ENCODE measurements at places on chromosomes 3 and 15. TPM values are rescaled to one million over a fixed set of nuclear protein-coding genes. Genes with fewer than 3 reads are reported as not detected.

DNA sequence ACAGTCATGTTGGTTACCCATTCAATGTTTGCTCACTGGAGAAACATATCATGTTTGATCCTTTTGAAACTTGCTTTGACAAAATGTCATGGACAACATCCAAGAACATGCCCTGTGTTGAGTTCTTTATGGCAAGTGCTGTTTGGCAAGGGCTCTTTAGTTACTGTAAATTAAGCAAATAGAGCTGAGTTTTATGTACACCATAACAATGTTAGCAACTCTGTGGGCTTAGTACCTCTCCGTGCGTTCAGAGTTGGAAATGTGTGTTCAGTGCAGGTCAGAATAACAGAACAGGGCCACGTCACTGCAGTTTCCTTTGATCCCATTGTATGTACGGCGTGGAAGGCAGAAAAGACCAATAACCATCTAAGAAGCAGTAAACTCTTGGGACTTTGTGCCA, 132.5 kb downstream of the MYRIP start:
- DNase-seq, result no peak

DNA sequence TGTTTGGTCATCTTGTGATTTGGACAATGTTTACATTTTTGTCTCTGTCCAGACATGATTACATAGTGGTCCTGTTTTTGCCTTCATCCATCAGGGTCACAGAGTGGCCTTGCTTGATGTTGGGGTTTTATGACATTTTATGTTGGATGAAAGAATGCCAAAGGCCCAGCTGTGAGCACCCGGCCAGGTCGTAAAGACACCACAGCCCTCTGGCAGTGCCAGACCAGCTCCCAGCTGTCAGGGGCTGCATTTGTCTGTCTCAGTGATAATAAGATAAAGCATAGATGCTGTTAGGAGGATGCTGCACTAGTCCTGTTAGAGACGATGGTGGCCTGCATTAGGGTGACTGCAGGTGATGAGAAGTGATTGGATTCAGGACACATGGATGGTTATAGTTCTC, 117.5 kb downstream of the FAM174B start:
- no peak for DNase-seq

DNA sequence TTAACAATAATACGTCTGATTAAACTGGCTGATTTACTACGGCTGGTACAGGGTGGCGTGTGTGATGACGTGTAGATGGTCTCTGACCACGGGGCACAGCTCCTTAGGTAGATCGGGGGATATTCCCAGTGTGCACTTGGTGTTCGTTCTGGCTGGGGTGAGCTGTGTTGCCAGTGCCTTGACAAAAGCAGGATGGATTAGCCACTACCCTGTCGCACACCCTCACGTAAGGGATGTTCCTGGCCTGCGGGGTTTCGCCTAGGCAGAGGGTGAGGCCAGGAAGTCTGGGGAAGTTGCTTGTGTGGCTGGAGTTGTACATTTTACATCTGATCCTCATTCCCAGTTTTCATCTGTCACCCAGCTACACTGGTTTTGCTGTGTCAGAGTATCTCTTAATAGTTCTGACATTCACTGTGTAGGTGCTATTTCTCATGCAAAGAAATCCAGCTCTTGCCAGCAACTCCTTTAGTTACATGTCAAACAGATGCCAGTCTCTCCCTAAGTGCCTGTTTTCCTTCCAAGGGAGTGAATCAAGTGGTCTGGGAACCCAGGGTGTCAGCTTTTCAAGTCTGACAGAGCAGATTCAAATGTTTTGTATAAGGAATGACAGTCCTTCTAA, 66.1 kb upstream of the CCR4 start:
- DNase-seq, result no peak

GRCh38 chr15:68987676-68988075, 26.8 kb upstream of the NOX5 start:
- DNase-seq, result no peak

DNA sequence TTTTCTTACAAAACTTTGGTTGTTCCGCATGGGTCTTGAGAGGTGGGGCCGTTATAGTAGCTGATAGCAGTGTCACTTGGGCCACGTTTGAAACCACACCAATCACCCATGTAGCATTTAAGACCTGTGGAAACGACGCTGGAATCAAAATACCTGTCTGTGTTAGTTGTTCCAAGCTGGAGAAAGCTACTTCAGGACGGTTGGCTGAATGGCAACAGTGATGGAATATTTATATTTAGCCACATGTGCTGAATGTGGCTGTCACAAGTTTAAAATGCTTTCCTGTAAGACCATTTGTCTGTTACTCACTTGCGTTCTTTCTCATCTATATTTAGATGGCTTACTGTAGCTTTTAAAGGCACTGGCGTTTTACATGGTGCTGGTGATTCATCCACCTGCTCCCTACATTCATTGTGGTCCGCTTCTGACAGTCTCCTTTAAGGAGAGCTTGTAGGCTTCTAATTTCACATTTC, 1.4 kb downstream of the DNAJA4 start:
- no peak for DNase-seq

DNA sequence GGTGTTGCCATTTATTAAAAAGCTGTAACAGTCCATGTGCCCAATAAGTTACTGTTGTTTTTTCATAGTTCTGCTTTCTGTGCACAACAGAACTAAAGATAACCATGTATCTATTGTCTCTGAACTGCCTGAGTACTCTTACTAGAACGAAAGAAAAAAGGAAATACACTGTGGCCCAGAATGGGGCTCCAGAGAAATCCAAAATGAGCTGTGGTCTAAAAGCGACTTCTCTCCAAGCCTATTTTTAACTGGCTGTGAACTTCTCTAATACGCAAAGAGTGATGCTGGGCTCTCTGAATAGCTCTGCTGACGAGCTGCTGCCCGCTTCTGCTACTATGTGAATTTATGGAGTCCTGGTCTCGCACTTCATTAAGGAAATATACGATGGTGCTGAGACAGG, 56.2 kb upstream of the LPP start:
- DNase-seq, result no peak

GRCh38 chr15:73488698-73489097, 45.7 kb downstream of the REC114 start:
- DNase-seq, result no peak

DNA sequence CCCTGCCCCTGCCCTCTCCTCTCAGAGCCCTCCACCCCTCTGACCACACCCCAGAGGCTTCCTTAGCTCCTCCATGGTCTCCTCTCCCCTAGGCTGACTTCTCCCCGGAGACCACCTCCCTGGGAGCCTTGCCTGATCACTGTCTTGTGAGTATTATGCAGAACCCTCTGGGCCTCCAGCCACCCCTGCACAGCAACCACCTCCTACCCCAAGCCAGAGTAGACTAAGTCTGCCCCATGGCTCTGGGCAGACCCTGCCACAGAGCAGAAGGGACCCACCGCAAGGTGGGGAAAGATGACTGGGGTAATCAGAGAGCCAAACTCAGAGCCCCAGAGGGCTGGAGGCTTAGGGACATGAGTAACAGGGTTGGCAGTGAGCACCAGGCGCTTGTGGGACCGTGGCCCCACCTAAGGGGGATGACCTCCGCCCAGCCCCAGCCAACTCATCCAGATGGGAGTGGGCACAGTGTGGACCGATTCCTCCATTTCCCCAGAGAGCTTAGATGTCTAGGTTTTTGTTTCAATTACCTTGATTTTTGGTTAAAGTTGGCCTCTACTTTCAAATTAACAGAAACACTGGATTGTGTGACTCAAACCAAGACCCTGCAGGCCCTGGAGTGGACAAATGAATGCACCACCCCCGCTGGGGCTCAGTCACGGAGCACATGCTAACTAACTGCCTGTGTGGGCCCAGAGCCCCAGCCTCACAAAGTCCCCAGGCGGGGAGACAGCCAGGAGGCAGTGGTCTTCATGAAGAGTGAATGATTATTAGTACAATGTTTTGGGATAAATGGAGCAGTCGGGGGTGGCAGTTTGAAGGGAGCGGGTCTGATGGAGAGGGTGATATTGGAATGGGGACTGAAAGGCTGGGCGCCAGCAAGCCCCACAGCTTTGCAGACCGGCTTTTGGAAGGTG, 119.4 kb upstream of the PRR20G start:
- DNase-seq, result no peak

GRCh38 chr15:47819158-47819557, 101.9 kb downstream of the SEMA6D start:
- no peak for DNase-seq

- no peak for DNase-seq
Observed at GRCh38 chr3:24829011-24829581, 334.4 kb upstream of the THRB start.

- DNase-seq, result no peak
Observed at GRCh38 chr3:136734382-136735070, 17.7 kb downstream of the STAG1 start.

DNA sequence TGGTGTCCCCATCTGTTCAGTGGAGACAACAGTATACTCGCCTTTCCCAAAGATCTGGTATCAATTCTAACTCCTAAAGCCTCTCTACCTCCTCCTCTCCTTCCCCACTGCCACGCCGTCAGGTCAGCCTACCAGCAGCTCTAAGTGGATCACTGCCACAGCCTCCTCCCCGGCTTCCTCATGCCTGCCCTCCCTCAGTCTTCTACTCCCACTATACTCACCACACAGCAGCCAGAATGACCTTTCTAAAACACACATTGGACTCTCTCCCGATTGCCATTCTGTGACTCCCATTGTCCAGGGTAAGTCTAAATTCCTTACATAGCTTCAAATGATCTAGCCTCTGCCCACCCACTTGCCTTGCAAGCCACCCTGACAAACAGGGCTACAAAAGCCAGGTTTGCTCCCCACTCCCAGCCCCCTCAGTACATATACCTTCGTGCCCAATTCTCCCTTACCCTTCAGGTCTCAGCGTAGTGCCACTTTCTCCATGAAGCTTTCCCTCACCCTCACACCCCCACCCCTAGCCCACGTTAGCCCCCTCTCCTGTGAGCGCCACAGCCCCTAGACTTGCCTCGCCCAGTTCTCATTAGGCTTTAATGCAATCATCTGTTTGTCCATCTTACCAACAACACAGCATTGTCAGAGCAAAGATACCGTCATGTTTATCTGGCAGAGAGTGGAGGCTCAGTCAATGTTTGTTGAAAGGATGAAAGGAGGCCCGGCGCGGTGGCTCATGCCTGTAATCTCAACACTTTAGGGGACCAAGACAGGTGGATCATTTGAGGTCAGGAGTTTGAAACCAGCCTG, 9.5 kb upstream of the SEMA7A start:
- no peak for DNase-seq

DNA sequence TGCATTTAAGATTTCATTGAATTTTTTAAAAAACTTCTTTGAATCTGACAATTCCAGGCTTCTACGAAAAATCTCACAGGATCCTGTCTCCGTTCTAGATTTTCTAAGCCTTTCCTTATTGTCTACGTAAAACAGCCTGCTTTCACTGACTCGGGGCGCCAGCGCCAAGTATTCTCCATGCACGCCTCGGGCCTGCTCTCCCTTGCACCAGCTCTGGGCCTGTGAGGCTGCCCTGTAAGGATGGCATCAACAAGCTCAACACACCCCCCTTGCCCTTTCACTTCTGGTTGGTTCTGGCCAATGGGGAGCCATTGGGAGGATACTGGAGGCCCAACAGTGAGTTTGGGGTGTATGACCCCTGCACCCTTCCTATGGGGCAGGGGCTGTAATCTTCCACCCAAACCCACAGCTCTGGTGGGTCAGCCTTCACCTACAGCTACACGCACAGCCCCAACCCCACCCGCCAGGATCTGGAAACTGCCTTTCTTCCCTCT, 47.8 kb downstream of the SLC41A3 start:
- DNase-seq, result no peak

GRCh38 chr3:65478551-65479500, 559.9 kb downstream of the MAGI1 start:
- no peak for DNase-seq

GRCh38 chr15:68576235-68576892, 2.4 kb upstream of the CORO2B start:
- DNase-seq, result no peak

GRCh38 chr15:100571592-100572167, 30.3 kb downstream of the LINS1 start:
- peak; percentile 34 for DNase-seq

The MAN2C1 gene
- total RNA-seq, result 205 TPM

The VEPH1 gene
- not detected for total RNA-seq

The GOLGA8H gene
- total RNA-seq, result not detected

The LCTL gene
- not detected for total RNA-seq

The MYRIP gene
- not detected for total RNA-seq

The ACOX2 gene
- total RNA-seq, result not detected

The GOLGA8R gene
- 3.4 TPM for total RNA-seq

The SLC25A20 gene
- total RNA-seq, result 35.2 TPM

Measured in activated CD4-positive, alpha-beta T cell treated with anti-CD3 and anti-CD28 coated beads, Interleukin-2, amount 10 ng/mL, durations not matched to agents 7 days and 5 days (primary cell).